ENCODE measurements at places on chromosomes 13 and 19.

- no peak for DNase-seq
Measured at GRCh38 chr13:97246596-97247158, 24.5 kb downstream of the MBNL2 start.

DNA sequence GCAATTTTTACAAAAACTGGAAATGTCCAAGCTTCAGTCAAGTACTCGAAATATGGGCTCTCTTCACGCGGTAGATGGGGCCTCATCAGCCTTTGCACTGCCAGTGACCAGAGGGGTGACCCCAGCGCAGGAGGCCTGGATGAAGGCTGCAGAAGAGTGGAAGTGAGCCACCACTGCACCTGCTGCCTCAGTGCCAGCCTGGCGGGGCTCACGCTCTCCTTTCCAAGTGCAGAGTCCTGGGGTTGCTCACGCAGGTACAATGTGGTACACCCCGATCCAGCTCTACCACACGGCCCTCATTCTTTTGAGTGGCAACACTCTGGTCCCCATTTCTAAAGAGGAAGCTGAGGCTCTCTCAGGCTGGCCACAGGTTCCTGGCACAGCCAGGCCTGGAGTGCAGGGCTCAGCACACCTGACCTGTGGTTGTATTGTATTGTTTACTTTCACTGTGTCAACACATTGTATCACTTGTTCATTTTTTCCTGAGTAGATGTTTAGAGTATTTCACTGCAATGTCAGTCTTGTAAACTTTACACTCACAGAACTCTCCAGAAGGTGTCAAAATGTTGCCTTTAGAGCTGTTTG is 97.3 kb upstream of the SOX1 start:
- no peak for DNase-seq

DNA sequence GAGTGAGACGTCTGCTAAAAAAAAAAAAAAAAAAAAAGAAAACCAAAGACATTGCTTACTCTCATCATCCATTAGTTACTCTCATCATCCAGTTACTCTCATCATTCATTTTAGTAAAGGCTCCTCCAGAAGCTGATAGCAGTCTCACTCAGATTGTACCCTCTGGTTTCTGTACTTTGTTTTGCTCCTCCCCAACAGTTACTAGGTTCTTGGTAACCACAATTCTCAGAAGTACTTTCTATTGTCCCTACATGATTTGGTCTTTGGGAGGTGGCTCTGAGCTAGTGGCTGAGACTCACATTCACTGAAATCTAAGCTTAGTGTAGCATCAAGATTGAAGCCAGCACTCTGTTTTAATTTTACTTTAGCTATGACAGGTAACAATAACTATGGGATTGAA is 14.3 kb downstream of the ERICH4 start:
- DNase-seq = no peak

GRCh38 chr13:43728421-43728820 is 58.4 kb downstream of the ENOX1 start:
- DNase-seq = no peak

- DNase-seq = no peak
Measured at GRCh38 chr19:4695224-4695731, 25.1 kb upstream of the MYDGF start.

GRCh38 chr19:33375837-33376159 is 2.3 kb downstream of the CEBPG start:
- DNase-seq = no peak

DNA sequence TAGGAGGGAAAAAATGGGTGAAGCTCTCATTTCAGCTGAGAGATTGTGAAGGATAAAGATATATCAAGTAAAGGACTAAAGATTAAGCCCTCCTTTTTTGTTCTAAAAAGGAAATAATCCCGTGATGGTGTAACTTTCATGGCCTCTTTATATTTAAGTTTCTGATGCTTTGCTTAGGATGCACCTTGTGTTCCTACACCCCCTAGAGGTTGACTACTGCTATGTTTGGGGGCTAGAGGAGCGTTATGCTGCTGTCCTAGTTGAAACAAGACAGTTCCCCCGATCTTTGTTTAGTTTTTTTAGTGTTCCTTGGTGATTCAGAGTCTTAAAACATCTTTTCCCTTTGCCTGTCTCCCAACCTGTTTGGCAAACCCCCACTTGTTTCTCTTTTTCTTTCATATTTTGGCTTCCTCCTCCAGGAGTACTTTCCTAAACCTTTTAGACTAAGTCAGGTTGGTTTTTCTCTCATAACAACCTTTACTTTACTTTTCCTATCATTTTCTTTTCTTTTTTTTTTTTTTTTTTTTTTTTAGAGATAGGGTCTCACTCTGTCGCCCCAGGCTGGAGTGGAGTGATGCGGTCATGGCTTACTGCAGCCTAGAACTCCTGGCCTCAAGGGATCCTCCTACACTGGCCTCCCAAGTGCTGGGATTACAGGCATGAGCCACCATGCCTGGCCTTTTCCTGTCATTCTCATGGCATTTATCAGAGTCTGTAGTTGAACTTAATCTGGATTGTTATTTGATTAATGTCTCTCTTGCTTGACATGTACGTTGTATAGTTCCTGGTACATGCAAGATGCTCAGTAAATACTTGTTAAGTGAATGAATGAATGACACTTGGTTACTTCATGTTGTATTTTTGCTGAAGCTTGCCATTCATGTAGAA is 2.8 kb downstream of the UBA2 start:
- DNase-seq = no peak

GRCh38 chr19:15672580-15673175 is at the start of gene CYP4F12:
CYP4F12 (plus strand) TSS chr19:15673087; CDS start chr19:15673530, 443 bp downstream.
- no peak for DNase-seq

DNA sequence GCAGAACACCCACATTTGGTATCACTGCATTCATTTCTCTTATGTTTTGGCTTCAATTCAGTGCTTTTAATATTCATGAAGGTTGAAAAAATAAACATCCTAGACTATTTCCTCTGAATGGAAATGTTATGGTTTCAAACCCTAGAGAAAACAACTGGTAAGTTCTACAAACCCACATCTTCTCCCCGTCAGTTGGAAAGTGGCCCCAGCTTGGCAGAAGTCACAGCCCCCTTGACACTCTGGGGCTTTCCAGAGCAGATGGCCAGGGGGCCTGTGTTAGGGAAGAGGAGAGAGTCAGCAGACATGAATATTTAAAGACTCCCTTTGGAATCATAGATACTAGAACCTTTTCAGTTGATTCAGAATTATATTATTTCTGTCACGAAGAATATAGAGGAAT is 123.9 kb downstream of the SHISA2 start:
- DNase-seq = no peak

- peak; percentile 33 for DNase-seq
Measured at GRCh38 chr19:13234518-13234917, 84.3 kb downstream of the IER2 start.

- DNase-seq = peak; percentile 46
Measured at GRCh38 chr19:2478756-2479555, 3.0 kb downstream of the GADD45B start.

DNA sequence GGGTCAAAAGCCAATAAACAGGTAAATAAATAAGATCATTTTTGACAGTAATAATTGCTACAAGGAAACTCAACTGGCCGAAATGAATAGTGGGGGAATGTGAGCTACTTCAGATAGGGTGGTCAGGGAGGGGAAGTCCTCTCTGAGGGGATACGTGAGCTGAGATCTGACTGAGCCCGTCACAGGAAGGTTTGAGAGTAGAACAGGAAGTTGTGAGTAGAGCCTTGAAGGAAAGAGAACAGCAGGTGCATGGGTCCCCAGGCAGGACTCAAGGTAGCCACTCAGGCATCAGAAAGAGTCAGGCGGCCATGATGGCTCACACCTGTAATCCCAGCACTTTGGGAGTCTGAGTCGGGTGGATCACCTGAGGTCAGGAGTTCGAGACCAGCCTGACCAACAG is 6.3 kb downstream of the IRGQ start:
- no peak for DNase-seq

DNA sequence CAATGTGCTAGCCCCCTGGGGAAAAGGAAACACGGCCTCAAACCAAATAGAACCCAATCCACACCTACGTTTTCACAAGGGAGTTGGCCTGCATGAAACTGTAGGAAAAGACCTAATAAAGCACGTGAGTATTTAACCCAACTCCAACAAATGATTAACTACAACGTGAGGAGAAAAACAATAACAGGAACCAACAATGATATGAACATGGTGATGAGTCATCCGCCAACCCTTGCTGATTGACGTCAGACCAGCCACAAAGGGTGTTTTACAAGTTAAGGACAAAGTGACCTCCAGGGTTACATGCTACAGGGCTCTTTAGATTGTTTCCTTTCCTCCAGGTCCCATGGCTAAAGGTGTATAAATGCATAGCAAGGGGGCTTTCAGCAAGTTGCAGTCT is 460.5 kb downstream of the COG6 start:
- DNase-seq = no peak

GRCh38 chr19:1967087-1967608 is 26.2 kb downstream of the CSNK1G2 start:
- DNase-seq = no peak

GRCh38 chr19:49436381-49437017 is 4.8 kb downstream of the SLC17A7 start:
- DNase-seq = no peak

DNA sequence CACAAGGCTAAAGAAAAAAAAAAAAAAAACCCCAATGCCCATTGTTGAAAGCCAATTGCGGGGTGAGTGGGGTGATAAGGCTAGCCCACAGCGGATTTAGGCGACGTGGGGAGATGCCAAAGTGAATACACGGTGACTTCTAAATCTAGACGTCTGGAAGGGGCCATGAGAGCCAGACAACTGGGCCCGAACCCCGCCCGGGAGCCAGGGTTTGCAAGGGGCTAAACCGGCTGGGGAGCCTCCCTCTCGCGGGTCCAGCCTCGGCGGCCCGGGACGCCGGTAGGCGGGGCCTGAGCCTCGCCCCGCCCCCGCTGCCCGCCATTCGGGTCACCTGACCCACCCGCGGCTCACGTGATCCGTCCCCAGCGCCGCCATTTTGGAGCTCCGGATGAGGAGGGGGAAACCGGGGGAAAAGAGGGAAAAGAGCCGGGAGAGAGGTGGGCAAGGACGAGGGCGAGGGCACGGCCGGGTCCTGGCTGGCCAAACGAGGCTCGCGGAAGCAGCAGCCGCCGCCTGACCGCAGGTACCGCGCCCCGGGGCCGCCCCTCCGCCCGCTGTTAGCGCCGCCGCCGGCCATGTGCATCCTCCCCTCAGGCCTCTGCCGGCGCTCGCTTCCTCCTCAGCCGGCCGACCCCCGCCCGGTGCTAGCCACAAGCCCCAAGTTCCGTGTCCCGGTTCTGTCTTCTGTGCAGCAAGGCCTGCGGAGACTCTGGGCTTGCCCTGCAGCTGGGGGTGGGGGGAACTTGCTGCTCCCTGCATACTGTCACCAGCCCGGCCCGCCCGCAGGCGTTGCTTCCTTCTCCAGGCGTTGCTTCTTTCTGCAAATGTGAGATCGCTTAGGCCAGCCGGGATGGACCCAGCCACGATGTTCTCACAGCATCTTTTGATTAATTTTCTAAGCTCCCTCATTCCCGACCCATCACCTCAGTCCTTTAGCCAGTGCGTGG is at the start of gene ZNF507:
Gene ZNF507, plus strand, starts transcription at position 350 of the 947 bp plus-strand sequence. CDS start 7,221 bp downstream, outside the sequence.
- peak; percentile 74 for DNase-seq

DNA sequence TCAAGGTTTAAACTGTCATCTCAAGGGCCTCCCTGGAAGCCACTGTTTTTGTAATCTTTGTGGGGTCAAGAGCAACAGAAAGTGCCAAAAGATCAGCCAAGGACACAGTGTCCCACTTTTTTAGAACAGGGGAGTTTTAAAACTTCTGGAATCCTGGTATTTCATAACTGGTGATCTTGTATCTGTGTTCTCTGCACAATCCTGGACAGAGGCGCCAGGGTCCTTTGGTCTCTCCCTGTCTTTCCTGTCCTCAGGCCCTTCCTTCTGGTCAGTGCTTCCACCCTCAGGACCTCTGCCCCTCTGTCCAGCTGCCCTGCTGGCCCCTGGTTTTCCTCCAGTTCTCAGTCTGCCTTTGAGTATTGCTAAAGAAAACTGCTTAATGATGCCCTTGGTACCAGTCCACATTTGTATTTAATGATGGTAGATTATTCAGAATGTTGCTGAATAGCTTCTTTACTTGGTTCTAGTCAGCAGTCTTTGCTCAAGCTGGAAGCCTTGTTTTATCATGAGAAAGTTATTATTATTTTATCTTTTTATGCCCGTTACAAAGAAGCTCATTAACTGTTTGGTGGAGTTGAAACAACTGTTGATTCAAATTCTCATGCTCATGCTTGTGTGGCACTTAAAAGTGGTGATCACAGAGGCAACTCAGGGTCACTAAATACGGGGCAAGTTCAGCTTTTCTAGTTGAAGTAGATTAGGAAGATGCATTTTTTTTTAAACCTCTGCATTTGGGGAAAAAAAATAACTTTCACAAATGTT is 47.5 kb downstream of the WASF3 start:
- no peak for DNase-seq

GRCh38 chr19:41619018-41619556 is 7.8 kb downstream of the CEACAM4 start:
- no peak for DNase-seq

Measured in activated CD8-positive, alpha-beta memory T cell treated with anti-CD3 and anti-CD28 coated beads for 1 hour (primary cell).